ENCODE measurements at places on chromosomes 13 and 19.

DNA sequence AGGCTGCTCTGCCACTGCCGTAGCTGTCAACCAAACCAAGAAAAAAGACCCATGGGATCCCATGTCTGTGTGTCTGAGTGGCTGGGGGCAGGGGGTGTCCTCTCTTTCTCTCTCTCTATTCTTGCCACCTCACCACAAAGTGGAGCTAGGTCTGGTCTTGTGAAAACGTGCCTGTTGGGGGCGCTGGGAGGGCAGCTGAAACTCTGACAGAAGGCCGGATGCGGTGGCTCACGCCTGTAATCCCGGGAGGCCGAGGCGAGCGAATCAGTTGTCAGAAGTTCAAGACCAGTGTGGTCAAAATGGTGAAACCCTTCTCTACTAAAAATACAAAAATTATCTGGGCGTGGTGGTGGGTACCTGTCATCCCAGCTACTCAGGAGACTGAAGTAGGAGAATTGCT lies 29.2 kb downstream of the ZNF146 start:
- DNase-seq, result no peak

- no peak for DNase-seq
Observed at GRCh38 chr13:33366469-33367062, 81.0 kb upstream of the STARD13 start.

GRCh38 chr19:47107202-47107952 lies 6.2 kb downstream of the ZC3H4 start:
- DNase-seq, result peak; percentile 84

DNA sequence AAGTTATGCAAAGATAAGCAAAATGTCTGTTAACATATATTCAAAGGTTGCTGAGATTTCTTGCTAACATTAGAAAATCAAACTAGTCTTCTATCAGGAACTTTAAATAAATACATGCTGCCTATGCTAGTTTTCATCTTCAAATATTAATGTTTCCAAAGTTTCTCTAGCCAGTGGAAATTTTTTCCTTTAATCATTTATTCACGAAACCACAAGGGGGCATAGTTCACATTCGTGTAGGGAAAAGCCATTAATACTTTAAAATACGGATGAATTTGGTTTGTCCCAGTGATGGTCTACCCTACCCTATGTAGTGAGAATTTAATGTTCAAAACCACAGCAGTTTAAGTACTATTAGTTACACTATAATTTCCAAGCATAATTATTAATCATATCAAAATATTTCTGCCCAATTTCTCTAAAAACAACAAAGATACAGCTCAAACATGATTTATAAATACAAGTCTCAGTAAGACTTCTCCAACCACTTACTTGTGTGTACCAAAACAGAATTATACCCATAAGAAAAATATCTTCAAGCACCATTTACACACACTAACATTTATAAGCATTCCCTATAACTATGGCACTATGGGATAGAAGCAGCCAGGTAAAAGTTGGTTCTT lies 16.2 kb downstream of the NUFIP1 start:
- DNase-seq, result peak; percentile 11

- no peak for DNase-seq
Observed at GRCh38 chr13:43786472-43786765, 353 bp downstream of the ENOX1 start.

DNA sequence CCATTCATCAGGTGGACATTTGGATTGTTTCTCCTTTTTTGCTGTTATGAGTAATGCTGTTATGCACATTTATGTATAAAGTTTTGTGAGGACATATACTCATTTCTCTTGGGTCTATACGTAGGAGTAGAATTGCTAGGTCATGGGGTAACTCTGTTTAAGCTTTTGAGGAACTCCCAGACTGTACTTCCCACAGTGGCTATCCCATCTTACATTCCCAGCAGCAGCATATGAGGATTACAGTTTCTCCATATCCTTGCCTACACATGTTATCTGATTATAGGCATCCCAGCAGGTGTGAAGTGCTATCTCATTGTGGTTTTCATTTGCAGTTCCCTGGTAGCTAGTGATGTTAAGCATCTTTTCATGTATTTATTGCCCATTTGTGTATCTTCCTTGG lies 5.9 kb downstream of the ZSCAN22 start:
- DNase-seq, result no peak

GRCh38 chr13:45315520-45316167 lies 25.3 kb downstream of the TPT1 start:
- no peak for DNase-seq
